CD4-positive, alpha-beta T cell treated with Interleukin-1 beta for 1 hour (primary cell): ENCODE measurements at places on chromosomes 7 and 10.

DNA sequence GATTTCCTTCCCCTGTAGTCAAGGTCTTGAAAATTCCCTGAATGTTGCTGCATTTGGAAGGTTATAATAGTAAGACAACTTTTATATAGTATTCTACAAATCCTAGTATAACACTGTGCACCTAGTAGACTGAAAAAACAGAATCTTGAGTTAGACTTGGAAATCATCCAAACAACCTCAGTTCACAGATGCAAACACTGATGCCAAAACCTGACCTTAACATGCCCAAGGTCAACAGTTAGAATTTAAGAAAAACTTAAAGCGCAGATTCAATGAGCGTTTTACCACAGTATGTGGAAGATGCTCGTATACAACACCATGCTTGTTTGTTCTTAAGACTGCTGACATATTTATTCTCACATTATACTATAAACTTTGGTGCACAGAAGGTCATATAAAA is 3.0 kb downstream of the PIP4K2A start:
- DNase-seq = no peak

GRCh38 chr7:50798126-50798525 is 15.4 kb upstream of the GRB10 start:
- DNase-seq = no peak

GRCh38 chr7:10845225-10845624 is 128.4 kb upstream of the PHF14 start:
- DNase-seq = no peak

GRCh38 chr10:86393862-86394455 is 27.4 kb upstream of the GRID1 start:
- DNase-seq = no peak

GRCh38 chr7:28627263-28627653 is 214.9 kb downstream of the CREB5 start:
- no peak for DNase-seq

DNA sequence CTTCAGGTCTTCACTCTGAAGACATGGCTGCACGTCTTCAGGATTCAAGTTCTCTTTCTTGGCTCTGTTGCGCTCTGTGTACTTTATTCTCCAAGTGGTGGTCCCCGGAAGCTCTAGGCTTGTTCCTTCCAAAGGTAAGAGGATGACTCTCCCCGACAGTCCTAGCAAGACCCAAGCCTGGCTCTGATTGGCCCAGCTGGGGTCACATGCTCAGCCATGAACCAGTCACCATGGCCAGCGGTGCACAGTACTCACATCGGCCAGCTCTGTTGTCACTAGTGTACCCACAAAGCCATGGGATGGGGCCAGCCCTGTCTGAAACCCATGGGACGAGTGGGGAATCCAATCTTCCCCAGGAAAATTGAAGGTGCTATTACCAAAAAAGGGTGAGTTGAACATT is 5.2 kb upstream of the C7orf33 start:
- no peak for DNase-seq

GRCh38 chr10:95404864-95405263 is 114.1 kb upstream of the PDLIM1 start:
- no peak for DNase-seq

- no peak for DNase-seq
These were observed 29.8 kb downstream of the MTURN start for GRCh38 chr7:30164567-30164966.

DNA sequence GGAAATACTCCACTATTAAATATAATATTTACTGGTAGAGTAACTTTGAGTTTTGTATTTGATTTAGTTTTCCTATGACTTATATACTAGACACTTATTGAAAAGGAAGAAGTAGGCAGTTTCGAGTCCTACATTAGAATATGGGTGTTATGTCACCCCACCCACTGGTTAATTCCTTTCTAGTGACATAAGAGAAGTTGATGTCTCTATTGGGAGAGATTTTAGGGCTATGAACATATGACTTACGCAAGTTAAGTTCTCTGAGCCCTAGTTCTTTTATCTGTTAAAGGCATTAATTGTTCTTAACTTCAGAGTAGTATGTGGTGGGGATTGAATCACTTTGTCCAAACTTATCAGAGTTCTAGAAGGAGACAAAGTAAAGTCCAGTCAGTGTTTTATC is 30.5 kb downstream of the CPED1 start:
- DNase-seq = no peak

DNA sequence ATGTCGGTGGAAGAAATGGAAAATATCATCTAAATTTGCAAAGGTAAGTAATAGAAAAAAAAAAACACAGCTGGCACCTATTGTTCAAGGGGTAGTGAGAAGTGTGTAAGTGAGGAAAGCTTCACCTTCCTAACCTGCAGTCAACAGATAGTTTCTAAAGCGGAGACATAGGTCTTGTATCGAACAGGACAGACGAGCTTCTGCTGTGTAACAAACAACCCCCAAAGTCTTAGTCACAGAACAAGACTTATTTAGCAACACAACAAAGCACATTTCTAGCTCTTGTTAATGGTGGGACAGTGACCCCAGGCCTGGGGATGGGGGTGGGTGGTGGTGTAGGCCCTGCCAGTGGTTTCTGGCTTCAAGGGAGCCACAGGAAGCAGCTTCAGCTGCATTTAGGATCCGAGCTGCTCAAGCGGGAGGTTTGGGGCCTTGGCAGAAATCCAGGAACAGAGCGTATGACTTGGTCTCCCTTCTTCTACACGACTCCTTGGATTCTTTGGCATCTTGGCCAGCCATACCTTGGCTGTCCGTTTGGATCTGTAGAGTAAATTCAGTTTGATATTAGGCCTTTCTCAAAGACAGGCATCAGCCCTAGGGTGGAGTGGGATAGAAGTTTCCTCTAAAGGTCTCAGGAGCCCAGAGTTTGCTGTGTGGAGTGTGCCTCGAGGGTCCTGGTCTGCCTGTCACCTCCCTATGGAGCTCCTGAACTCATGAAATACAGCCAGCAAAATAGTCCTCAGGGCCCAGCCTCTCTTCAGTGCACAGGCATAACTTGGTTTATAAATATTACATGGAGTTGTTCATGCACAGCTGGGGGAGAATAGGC is 56.9 kb upstream of the SHH start:
- DNase-seq = no peak

GRCh38 chr10:76197293-76197692 is 765.9 kb downstream of the LRMDA start:
- no peak for DNase-seq

GRCh38 chr7:124784879-124785818 is 19.6 kb upstream of the GPR37 start:
- no peak for DNase-seq

DNA sequence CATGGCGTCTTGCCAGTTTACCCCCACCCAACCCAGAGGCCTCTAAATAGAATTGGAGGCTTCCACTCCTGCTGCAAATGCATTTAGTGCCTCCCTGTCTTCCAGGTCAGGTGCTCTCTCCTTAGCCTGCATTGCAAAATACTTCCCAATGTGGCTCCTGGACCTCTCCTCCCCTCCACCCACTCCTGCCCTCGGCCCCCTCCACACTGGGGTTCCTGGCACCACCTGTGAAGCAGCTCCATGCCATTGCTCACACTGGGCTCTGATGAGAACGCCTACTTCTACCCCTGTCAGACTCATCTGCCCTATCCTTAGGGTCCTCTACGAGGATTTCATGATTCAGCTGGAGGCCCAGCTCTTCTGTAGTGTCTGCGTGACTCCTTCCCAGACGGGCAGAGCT is 37.4 kb downstream of the C10orf120 start:
- no peak for DNase-seq

- DNase-seq = peak; percentile 7
These were observed 26.8 kb downstream of the GOT1 start for GRCh38 chr10:99403674-99404073.

GRCh38 chr7:17706734-17707133 is 233.6 kb downstream of the SNX13 start:
- peak; percentile 21 for DNase-seq

DNA sequence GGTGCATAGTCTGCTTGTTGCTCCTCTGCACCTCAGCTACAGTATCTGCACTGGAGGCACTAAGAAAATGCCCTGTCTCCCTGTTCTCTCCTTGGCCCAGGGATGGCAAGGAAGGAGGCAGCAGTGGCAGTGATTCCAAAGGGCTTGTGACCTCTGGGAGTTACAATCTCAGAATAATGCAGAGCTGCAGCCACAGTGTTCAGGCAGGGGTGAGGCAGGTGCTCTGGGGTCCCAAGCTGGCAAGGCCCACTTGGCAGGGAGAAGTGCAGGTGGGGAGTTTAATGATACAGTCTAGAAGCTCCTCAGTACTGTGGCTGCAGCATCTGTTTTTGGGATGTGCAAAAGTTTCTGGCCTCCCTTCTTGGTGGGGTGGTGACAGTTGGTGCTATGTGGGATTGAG is 456.4 kb downstream of the CCSER2 start:
- DNase-seq = no peak

GRCh38 chr10:86048973-86049372 is 317.6 kb downstream of the GRID1 start:
- no peak for DNase-seq

GRCh38 chr10:112810711-112811151 is 139.3 kb upstream of the TCF7L2 start:
- DNase-seq = no peak

DNA sequence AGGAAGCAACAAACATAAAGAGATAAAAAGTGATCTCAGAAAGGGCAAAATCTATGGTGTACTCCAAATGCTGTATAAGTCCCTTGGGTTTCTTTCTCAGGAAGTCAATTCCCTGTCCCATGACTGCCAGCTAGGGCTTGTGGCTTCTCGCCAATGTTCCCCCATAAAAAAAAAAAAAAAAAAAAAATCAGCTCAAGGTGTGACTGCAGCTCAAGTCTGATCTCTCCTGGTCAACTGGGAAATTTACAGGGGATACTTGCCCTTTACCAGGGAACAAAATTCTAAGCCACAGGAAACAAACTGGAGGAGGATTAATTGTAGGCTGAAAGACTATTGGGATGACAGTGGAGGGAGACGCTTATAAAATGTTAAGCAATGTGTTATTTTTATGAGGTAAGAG is 76.0 kb downstream of the PCGF5 start:
- DNase-seq = no peak

DNA sequence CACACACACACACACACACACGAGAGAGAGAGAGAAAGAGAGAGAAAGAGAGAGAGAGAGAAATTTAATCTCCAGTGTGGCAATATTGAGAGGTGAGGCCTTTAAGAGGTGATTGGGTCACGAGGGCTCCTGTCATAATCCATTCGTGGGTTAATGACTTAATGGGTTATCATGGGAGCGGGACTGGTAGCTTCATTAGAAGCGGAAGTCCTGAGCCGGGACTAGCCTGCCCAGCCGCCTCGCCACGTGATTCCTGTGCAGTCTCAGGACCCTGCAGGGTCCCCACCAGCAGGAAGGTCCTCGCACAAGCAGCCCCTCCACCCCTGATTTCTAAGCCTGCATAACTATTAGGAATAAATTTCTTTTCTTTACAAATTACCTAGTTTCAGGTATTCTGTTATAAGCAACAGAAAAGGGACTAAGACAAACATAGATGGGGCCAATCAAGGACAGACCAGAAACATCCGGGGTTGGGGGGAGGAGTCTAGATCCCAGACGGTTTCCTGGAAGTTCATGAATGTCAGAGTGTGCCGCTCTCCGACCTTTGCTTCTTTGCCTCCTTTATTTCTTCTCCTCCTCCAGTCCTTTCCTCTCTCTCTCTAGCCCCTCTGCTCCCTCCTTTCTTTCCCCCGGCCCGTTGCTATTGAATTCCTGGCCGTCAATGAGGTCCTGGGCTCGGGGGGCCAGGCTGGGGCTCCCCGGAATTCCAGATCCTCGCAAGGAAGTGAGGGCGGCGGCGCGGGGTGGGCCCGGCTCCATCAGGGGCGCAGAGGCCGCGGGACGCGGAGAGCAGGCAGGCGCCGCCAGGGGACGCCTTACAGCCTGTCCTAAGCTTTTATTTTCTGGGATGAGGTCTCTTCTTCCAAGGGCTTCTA is 146.8 kb downstream of the CYP26A1 start:
- no peak for DNase-seq

DNA sequence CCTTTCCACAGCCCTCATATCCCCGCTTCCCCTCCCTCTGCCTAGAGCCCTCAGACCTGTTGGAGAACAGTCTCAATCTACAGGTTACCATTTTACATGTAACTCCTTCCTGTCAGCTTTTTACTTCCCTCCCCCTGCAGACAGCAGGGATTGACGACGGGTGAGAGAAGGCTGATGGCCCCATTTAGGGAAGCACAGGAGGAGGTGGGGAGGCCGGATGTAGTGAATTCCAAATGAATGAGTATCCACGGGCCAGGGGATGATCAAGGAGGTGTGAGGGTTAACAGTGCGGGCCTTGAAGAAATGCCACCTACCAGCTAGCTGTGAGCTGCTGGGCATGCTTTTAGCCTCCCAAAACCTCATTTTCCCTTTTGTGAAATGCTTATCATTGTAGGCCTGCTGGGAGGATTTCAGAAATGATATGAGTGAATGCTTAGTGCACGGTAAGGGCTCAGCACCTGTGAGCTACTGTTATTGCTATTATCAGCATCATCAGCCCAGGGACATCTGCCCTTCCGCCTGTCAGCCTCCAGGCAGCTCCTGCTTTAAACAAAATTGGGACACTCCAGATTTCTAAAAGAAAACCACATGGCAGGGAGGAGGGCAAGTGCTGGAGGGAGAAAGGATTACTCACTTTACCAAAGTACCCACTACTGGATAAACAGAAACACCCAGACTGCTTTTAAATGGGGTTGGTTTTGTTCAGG is 6.5 kb upstream of the NANOS1 start:
- no peak for DNase-seq

GRCh38 chr7:123871998-123872867 is 27.3 kb downstream of the HYAL4 start:
- DNase-seq = peak; percentile 20

GRCh38 chr7:47937065-47937687 is 11.1 kb downstream of the PKD1L1 start:
- peak; percentile 32 for DNase-seq

DNA sequence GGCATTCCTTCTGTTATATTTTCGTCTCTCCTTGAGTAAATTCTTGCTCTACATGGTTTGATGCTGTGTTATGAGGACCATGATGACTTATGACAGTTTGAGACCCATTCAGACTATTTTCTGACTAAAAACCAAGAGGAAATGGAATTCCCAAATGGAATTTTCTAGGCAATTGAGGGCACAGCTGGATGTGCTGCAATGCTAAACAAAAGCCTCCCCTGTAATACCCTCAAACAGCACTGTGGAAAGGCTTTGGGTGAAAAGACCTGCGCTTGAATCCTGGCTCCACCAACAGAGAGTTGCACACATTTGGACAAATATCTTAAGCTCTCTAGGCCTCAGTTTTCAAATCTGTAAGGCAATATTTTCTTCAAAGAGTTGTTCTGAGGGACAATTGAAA is 129.1 kb downstream of the PRKG1 start:
- no peak for DNase-seq

- DNase-seq = no peak
These were observed 16.9 kb upstream of the ANKRD1 start for GRCh38 chr10:90937645-90938258.

GRCh38 chr7:140621401-140622021 is 19.1 kb downstream of the DENND2A start:
- DNase-seq = no peak
